Activated T-cell treated with anti-CD3 and anti-CD28 coated beads for 4 hours (primary cell): ENCODE measurements at places on chromosomes 3 and 15.

DNA sequence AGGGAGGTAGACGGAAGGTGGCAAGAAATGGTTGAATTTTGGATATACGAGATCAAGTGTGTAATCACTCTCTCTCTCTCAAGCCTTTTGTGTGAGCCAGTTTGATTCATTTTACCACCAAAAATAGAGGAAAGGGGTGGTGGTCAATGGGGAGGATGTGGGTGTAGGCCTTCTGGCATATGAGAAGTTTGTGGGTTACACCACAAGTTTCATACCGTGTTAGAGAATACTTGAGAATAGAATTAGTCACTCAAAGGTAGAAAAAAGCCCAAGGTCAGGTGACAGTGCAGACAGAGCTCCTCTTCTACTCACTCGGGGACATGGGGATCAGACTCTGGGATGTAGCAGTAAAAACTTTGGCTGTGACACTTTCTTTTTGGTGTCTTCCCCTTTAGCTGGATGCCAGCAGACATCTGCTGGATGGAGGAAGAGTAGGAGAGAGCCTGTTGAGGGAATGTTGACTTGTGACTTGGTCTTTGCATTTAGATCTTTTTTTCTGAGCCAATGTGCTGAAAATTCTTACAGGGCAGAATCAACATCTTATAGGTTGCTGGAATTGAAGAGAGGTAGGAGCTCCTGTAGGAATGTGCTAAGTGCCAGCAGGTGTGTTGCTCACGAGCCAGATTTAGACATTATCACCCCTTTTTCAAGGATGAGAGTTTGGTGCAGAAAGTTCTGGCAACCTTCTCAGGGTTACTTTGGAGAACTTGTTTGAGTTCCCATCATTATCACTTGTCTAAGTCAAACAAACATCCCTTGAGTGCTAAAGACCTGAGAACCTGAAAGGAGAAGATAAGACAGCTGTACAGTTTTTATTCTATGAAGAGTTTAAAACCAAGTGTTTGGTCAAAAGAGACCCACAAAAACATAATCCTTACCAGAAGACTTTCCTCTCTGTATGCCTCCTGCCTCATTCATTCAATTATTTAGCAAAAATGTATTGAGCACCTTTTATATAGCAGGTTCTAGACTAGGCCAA lies 43.9 kb upstream of the RYK start:
- peak; percentile 25 for DNase-seq

- DNase-seq: no peak
These were observed 8.6 kb downstream of the SEMA6D start for GRCh38 chr15:47725906-47726305.

DNA sequence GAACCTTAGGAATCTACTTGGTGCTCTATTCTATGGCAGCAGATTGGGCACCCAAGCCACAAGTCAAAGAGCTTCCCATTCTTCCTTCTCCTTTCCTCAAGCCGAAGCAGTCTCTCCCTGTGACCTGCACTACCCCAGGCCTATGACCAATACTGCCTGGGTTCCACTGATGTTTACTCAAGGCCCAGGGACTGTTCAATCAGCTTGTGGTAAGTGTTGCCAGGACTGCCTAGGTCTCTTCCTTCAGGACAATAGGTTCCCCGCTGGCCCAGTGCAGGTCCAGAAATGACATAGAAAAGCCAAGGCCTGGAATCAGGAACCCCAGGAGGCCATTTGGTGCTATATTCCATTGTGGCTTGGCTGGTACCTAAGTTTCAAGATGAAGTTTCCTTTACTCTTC lies 397.9 kb downstream of the ZIC4 start:
- DNase-seq: no peak

- no peak for DNase-seq
These were observed 978.1 kb upstream of the ALCAM start for GRCh38 chr3:104388619-104389018.

GRCh38 chr15:96693990-96694517 lies 363.6 kb downstream of the NR2F2 start:
- no peak for DNase-seq

- no peak for DNase-seq
These were observed 12.3 kb downstream of the CPNE9 start for GRCh38 chr3:9715764-9716437.

GRCh38 chr15:96037584-96037983 lies 292.9 kb upstream of the NR2F2 start:
- DNase-seq: no peak

DNA sequence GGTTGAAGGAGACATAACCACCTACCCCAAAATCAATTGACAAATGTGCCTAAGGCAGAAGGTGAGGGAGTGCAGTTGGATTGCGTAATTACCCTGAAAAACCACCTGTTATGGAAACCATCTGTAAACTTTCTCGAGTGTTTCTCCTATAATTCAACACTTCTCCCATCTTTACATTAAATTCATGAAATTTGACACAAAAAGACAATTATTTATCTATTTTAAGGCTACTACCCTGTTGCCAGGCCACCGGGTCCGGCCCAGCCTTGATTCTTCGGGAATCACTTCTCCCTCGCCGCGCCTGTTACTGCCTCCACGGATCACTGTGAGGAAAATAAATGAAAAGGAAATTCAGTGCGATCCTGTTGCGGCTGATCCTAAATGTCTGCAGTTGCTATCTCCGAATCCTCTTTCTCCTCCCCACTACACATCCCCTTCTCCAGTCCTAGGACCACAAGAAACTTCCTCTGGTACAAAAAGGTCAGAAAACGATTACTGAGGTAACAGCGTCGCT lies 646 bp downstream of the IQCB1 start:
- DNase-seq: no peak

GRCh38 chr15:26069231-26069641 lies 206.1 kb upstream of the ATP10A start:
- DNase-seq: no peak

- DNase-seq: no peak
These were observed 103.7 kb downstream of the P3H2 start for GRCh38 chr3:190016966-190017365.

- DNase-seq: no peak
These were observed 163.3 kb upstream of the IL12A start for GRCh38 chr3:159825216-159825854.

DNA sequence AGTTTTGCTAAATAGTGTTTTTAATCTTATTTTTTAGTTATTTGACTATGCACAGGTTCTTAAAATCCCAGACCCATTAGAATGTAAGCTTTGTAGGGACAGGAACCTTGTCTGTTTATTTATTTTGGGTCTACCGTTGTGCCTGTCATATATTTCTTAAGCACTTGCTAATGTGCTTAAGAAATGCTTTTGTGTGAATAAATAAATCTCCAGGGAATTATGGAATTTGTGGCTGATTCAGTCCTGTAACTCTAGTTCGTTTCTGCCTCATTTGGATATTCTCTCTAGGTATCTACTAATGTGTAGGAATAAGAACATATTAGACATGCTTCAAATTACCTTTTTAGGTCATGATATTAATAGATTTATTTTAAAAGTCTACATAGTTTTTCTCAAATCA lies 161.6 kb downstream of the LPP start:
- no peak for DNase-seq

GRCh38 chr3:50340448-50341329 lies at the start of gene RASSF1:
RASSF1 (minus strand) TSS chr3:50340836; CDS start chr3:50340805, 31 bp downstream.
- peak; percentile 46 for DNase-seq

- no peak for DNase-seq
These were observed 115.2 kb downstream of the TIGIT start for GRCh38 chr3:114408736-114409670.

- DNase-seq: no peak
These were observed 78.1 kb upstream of the XCR1 start for GRCh38 chr3:46105306-46105919.

DNA sequence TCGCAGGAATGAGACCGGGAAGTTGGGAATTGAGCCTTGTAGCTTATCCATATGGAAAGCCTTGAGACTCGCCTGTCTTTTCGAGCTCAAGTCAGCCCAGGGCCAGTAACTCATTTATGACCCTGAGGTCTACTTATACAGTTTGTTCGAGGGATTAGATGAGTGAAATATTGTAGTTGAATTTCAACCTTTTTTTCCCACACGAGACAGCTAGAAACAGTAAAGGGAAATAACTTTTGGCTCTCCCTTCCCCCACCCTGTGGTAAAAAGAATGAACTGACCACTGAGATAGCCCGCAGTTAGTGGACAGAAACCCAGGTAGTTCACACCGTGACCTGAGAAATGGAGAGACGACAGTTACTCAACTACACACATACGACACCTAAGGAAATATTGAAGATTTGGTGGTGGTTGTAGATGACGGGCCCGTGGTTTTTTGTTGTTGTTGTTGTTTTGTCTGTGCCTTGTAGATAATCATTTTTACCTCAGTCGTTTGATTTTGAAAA lies 841 bp downstream of the EIF3J start:
- peak; percentile 10 for DNase-seq

- DNase-seq: no peak
These were observed 373.4 kb downstream of the OCA2 start for GRCh38 chr15:27725731-27726130.

DNA sequence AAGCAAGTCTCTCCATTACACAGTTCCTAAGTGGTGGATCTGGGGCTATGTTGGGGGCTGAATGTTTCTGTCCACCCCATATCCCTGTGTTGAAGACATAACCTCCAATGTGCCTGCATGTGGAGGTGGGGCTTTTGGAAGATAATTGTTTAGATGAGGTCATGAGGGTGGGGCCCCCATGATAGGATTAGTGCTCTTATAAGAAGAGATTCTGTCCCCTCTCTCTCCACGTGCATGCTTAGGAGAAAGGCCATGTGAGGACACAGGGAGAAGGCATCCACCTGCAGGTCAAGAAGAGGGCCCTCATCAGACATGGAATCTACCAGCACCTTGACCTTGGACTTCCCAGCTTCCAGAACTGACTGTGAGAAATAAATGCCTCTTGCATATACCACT lies 231.0 kb upstream of the CHRNA7 start:
- DNase-seq: no peak

DNA sequence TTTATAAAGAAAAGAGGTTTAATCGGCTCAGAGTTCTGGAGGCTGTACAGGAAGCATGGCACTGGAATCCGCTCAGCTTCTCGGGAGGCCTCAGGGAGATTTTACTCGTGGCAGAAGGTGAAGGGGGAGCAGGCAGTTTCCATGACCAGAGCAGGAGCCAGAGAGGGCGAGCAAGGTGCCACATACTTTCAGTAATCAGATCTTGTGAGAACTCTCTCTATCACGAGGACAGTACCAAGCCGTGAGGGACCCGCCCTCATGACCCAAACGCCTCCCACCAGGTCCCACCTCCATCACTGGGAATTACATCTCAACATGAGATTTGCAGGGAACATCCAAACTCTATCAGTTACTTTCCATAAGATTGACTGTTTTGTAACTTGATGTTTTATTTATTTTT lies 70.7 kb upstream of the SYN2 start:
- no peak for DNase-seq

GRCh38 chr3:86046436-86047136 lies 944.4 kb downstream of the VGLL3 start:
- DNase-seq: no peak

GRCh38 chr15:75202251-75203016 lies 752 bp downstream of the C15orf39 start:
- peak; percentile 75 for DNase-seq

DNA sequence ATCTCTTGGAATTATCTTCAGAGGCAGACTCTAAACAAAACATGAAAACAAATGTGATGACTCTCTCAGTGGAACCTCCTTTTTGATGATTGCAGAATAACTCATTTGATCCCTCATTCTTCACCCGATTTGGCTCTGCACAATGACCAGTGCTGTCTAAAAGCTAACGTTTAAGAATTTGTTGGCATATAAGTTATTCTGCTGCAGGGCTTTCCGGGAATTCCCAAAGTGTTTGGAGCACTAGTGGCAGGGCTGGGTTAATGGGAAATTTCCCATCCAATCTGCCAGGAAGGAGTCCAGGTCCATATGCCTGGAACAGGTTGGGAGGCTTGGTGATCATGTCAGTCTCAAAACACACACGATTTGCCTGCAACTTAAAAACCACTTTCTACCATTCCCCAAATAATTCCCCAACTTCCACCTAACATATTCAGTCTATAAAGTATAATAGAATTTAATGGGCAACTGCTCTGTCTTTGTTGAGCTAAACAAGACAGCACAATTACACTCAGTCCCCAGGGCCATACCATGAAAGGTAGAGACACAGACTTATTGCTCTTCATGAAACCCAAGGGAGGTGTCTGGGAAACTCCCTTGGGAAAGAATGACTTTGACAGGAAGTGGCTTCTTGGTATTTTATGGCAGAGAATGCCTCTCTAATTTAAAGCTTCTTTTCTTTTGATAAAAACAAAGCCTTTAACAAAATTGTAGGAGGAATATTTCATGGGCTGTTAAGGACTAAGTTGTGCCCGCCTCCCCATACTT lies 38.0 kb downstream of the ARRDC4 start:
- DNase-seq: no peak

DNA sequence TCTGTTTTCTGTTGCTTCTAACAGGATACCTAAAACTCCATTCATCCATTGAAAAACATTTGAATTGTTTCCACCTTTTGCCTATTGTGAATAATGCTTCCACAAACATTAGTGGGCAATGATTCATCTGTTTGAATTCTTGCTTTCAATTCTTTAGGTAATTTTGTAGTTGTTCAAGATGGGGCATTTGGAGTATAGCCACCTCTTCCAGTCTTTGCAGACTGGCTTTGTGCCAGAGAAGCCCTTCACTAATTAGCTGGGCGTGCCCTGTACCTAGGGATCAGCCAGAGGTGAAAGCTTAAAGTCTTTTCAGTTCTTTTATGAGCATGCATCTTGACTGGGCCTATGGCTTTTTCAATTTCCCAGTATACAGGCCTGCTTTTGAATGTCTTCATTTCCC lies 10.9 kb downstream of the RTP1 start:
- DNase-seq: no peak

GRCh38 chr3:119616056-119616455 lies 18.4 kb downstream of the PLA1A start:
- no peak for DNase-seq

- no peak for DNase-seq
These were observed 11.9 kb upstream of the LRRC15 start for GRCh38 chr3:194381460-194381875.

- DNase-seq: no peak
These were observed 123.0 kb upstream of the SPRED1 start for GRCh38 chr15:38129531-38130204.

GRCh38 chr15:85490856-85491255 lies 110.5 kb downstream of the AKAP13 start:
- DNase-seq: no peak

- DNase-seq: no peak
These were observed 33.1 kb downstream of the WNT5A start for GRCh38 chr3:55453886-55454496.

DNA sequence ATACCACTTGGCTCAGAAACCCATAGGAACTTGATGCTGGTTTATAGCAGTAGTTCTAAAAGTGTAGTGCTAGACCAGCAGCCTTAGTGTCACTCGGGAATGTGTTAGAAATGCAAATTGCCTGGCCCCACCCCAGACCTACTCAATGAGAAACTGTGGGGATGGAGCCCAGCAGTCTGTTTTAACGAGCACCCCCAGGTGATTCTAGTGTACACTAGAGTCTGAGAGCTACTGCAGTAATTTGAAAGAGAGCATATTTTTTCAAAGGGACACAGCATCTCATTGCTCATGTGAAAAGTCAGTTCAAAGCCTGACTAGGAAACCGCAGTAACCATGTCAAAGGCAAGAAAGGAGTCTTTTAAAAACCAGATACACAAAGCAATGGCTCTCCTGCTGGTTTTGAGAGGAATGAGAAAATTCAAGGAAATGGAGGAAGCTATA lies 313.4 kb downstream of the SQOR start:
- DNase-seq: no peak

- no peak for DNase-seq
These were observed 43.3 kb upstream of the AGTR1 start for GRCh38 chr3:148654433-148654832.
